Daoy (cell line): ENCODE measurements at places on chromosomes 1 and 21.

DNA sequence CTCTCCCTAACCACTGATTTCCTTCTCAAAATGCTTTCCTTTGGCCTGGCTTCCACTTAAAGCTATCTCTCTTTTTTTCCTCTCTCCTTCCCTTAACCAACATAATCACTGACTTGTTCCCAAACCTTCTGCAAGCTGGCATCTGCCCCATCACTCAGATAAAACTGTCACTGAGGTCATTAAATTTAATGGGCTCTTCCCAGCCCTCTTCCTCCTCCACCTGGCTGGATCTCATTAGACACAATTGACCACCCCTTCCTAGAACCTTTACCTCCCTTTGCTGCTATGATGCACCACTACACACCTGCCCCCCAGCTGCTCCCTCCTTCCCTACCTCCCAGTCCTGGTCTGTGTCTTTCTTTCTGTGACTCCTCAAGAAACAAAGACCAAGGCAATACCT is 44.0 kb upstream of the GJB5 start:
- no peak for DNase-seq

GRCh38 chr1:8740034-8740449 is 77.4 kb downstream of the RERE start:
- DNase-seq: peak; percentile 64

GRCh38 chr1:209755926-209756614 is at the start of gene TRAF3IP3:
Gene TRAF3IP3, plus strand, starts transcription at chr1:209756053. Its CDS starts 3,987 bp downstream, at chr1:209760040.
- no peak for DNase-seq

- no peak for DNase-seq
These were observed 182.0 kb downstream of the CDC42BPA start for GRCh38 chr1:227136210-227136820.
